ENCODE measurements at places on chromosomes 4 and X.

- peak; percentile 5 for DNase-seq
Measured at GRCh38 chr4:5051278-5052203, at the start of gene STK32B. TSS of gene STK32B (plus strand) at chr4:5051480.

DNA sequence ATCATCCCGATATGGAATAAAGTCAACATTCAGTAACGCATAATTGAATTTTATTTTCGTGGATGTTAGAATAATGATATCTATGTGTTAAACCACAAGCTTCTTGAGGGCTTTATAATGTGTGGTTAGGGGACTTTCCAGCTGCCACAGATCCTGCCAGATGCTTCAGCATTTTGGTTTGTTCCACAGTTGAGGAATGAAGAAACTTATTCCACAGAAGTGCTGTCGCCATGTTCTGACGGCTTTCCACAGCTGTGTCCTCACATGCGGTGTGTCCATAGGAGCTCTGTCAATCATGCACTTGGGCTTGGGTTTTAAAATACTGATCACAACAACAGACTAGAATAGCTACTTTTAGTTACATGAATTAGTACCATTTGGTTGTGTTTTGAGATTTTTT lies 411.9 kb downstream of the TRIML1 start:
- no peak for DNase-seq

DNA sequence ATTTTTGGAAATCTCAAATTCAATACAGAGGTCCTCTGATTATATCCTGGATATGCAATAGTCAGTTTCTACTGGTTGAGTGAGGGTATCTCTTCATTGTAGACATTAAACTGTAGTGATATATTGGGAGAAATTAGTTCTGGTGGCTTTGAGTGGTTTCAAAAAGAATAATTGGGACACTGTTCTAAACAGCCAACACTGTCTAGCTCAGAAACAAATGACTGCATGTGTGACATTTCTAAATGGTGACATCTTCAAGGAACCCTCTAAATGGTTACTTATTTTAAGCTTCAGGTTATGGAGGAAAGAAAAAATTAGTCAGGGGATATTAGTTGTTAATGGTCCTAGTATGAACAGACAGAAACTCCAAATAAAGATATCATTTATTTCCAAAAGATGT lies 186.2 kb downstream of the LARP7 start:
- no peak for DNase-seq

- no peak for DNase-seq
Measured at GRCh38 chr4:142085513-142086292, 449.3 kb downstream of the IL15 start.

DNA sequence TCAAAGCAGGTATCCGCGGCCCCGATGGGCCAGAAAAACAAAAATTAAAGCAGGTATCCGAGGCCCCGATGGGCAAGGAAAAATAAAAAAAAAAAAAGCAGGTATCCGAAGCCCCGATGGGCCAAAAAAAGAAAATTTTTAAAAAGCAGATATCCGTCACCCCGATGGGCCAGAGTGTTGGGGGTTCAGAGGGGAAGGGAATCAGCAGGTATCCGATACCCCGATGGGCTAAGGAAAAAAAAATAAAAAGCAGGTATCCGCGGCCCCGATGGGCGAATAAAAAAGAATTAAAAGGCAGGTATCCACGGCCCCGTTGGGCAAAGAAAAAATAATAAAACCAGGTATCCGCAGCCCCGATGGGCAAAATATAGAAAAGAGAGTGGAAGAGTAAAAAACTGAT lies 289.0 kb downstream of the CHIC1 start:
- DNase-seq = no peak

DNA sequence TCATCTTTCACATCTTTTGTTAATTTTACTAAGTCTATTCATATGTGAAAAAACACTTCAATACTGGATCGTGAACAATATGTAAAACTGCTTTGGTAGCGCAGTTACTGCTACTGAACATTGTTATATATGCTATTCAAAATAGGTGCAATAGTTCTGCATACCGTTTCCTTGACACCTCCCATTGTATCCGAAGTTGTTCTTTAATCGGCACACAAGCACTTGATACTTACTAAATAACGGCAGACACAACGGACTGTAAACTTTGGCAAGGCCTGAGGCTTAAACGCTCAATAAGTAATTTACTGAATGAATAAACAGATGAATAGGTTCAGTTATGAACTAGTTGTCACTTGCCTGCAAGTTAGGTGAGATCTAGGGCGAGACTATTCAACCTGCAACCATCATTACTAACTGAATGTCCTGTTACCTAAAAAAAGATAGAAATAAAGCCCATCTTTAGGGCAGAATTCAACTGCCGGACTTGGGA lies 620 bp downstream of the ANAPC10 start:
- no peak for DNase-seq

DNA sequence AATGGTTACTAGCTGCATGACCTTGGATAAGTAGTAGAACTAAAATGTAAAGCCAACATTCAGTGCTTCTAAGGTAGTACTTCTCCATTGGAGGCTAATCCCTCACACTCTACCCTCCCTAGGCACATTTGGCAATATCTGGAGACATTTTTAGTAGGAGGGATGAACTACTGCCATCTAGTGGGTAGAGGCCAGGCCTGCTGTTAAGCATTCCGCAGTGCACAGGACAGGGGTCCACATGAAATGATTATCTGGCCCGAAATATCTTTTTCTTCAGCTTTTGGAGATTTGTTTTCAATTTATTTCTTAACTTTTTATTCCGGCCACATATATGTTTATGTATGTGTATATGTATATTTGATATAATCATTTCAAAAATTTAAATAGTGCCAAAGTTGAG lies 36.0 kb upstream of the SPANXC start:
- DNase-seq = no peak

- DNase-seq = no peak
Measured at GRCh38 chr4:23674694-23675093, 215.2 kb downstream of the PPARGC1A start.

DNA sequence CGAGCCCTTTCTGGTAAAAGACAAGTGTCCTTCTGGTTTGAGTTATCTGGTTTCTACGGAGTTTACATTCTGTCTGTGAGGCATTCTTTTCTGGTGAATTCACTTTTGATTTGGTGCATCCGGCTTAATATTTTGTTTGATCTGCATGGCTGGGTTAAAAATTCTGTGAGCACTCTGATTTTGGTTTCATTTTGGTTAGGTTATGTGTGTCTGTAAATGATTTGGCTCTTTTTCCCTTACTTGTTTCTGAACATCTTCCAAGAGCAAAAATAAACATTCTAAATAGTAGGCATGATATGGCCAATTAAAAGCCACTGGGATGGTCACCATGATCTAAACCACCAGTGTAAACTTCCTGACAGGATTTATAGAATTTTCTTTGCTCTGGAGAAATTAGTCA lies 85.7 kb upstream of the PTPN13 start:
- no peak for DNase-seq

- no peak for DNase-seq
Measured at GRCh38 chr4:4689694-4690440, 148.0 kb upstream of the STX18 start.

DNA sequence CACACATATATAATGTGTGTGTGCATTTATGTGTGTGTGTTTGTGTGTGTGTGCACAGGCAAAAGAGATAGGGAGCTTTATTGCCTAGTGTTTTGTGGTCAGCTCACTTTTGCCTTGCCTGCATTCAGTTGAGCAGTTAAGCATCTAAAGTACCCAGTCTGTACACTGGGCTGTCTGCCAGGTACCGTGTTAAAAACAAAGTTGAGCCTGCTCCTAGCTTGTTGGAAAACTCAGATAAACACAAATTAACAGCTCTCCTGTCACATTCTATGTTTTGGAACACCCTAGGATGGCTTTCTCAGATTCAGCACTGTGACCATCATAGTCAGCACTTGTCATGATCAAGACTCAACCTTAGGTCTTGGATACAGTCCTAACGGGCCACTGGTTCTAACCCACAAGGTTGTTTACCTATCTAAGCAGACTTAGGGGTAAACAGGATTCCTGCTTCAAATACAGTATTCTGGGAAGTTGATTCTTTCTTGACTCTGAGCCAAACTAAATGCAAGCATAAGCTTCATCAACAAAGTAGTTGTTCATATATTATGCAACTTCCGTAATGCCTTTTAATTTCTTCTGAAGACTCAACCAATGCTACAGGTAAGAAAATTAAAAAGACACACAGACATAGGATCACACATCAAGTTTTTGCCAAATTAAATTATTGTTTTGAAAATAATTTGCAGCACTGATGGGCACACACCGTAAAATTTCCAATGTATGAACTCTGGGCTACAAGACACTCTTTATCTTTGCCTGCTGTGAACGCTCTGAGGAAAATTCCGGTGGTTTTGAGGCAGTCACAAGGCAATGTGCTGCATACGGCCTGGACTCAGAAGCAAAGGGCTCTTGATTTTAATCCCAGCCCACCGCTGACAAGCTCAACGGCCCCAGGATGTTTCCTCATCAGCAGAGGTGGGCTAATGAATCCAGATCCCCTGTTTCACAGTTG lies 11.3 kb upstream of the CD99 start:
- no peak for DNase-seq

DNA sequence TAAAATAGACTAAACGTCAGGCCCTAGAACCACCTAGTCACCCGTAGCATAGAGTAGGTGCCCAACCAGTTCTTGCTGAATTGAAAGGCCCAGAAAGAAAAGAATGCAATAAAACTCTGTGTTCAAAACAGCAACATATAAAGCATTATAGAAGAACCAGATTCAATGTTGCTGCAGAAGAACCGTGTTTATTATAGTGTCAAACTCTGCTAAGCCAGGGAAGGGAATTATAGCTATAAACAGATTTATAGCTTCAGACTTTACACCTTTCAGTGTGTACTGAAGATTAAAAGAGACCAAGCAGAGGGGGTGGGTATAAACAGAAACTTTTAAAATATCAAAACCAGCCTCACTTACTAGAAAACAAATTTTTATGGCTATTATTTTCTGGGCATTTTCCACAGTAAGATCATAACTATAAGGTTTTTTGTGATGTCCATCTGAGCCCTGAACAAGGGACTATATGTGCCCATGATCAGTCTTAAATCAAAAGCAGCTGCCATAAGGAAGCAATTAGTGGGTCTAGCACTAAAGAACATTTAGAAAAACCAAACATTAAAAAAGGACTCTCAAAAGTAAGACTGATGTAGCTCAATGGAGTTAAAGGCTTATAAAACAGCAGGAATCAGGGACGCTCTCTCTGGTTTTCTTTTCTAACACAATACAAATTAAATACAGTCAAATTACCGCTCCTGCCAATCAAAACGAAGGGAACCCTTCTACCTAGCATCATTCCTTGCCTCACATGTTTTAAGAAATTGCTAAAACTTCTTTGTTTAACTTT lies 219.7 kb upstream of the ETNPPL start:
- no peak for DNase-seq

GRCh38 chrX:114959729-114960128 lies 57.7 kb downstream of the IL13RA2 start:
- DNase-seq = no peak

GRCh38 chr4:90099812-90100211 lies 27.4 kb upstream of the CCSER1 start:
- DNase-seq = no peak

GRCh38 chr4:99202536-99202935 lies 16.5 kb downstream of the ADH6 start:
- DNase-seq = no peak

DNA sequence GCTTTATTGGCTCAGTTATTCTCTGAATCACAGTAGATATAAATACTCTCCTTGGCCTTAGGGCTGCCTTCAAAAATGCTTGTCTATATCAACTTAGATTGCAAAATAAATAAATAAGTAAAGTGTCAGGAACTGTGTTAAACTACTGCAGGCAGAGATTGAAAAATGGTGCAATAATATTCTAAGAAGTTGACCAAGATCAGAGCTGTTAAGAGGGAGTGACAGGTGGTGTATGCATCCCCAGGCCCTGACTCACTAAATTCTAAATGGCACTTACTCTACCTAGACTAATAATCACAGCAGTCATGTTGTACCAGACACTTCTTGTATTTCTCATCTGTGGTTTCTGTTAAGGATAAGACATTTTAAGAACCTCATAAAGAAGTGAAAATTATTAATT lies 235.1 kb upstream of the SPOCK3 start:
- DNase-seq = no peak

DNA sequence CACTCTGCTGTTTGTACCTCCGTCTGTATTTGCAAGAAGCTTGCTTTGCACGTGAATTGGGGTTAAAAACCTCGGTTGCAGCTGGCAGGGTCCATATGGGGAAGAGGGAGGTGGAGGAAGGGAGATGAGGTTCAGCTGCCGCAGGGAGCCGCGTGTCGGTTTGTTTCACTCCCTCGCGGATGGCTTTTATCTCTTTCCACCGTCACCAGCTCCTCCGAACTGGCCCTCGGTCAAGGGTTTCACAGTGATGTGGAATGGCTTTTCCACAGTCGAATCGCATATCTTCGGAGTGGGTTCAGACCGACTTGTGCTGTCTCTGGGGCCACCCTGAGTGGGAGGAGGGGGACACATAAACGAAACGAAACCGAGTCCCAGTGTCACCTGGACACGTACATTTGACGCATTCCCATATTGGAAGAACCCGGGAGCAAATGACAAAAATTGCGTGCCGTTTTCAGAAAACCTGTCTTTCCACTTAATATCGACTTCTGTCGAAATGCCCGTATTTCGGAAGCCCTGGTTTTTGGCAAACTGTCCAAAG lies 929 bp downstream of the ZBTB33 start:
- peak; percentile 29 for DNase-seq

- no peak for DNase-seq
Measured at GRCh38 chr4:54067166-54067565, 2.8 kb upstream of the CHIC2 start.

DNA sequence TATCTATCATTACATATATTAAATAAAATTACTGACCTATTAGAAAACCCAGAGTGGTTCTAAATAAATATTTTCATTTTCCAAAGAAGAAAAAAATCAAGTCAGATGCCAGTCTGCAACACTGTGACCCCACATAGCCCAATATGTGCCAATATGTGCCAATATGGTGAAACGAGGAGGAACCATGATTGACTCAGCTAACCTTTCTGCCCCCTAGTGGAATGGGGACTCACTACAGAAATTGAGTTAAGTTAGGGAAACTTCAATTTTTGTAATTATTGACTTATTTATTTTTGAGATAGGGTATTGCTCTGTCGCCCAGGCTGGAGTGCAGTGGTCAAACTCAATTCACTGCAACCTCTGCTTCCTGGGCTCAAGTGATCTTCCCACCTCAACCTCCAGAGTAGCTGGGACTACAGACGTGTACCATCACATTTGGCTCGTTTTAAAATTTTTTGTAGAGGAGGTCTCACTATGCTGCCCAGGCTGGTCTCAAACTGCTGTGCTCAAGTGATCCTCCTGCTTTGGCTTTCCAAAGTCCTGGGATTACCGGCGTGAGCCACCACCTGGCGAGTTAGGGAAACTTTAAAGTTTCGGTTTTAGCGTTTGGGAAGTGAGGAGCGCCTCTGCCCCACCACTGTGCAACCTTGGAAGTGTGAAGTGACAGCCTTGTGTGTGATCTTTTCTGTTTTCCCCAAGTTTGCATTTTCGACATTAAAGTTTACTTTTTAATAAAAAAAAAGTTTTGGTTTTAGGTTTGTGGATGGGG lies 116.8 kb upstream of the SHISA3 start:
- DNase-seq = no peak

- DNase-seq = no peak
Measured at GRCh38 chr4:99552872-99553271, 11.0 kb downstream of the TRMT10A start.

- DNase-seq = no peak
Measured at GRCh38 chrX:107565931-107566603, 62.2 kb upstream of the PRPS1 start.
